ENCODE measurements at places on chromosomes 1 and 21.

DNA sequence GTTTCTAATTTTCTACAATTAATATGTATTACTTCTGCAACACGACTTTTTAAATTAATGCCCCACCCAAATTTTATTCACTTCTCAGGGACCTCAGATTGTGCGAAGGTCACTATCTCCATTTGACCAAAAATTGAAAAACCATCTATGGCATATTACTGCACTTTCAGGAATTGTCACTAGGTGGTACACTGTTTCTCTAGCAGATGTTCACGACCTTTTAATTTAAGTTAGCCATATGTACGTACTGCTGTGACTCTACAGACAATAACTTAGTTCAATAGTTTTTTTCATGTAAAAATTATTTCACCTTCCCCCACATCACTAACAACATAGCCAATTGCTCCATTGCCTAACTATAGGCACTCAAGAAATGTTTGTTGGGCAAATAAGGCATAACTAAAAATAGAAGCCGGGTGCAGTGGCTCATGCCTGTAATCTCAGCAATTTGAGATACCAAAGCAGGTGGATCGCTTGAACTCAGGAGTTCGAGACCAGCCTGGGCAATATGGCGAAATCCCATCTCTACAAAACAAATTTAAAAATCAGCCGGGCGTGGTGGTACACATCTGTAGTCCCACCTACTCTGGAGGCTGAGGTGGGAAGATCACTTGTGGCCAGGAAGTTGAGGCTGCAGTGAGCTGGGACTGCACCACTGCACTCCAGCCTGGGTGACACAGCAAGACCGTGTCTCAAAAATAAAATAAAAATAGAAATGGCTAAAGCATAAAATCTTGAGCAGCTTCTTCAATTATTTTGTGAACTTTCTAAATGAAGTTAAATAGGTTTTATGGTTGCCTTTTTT is 75.7 kb upstream of the PKN2 start:
- peak; percentile 20 for DNase-seq

DNA sequence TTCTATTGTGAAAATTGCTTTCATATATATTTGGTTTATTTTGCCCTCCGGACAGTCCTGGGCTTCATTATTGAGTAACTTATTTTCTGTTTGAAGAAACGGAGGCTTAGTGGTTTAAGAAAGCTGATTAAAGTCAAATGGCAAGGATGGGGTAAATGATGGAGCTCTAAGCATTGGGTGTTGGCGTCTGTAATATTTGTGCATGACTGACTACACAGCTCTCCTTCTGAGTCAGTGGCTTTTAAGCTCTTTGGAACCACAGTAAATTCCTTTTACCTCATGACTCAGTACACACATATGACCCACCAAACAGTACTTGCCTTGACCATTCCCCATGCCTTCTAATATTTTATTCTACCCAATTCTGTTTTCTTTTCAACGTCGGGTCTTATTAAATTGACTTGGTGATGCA is 21.0 kb downstream of the B3GALT5 start:
- DNase-seq, result no peak

GRCh38 chr1:232327899-232328298 is 302.0 kb downstream of the SIPA1L2 start:
- no peak for DNase-seq

GRCh38 chr1:52588535-52588934 is 13.6 kb upstream of the GPX7 start:
- no peak for DNase-seq

DNA sequence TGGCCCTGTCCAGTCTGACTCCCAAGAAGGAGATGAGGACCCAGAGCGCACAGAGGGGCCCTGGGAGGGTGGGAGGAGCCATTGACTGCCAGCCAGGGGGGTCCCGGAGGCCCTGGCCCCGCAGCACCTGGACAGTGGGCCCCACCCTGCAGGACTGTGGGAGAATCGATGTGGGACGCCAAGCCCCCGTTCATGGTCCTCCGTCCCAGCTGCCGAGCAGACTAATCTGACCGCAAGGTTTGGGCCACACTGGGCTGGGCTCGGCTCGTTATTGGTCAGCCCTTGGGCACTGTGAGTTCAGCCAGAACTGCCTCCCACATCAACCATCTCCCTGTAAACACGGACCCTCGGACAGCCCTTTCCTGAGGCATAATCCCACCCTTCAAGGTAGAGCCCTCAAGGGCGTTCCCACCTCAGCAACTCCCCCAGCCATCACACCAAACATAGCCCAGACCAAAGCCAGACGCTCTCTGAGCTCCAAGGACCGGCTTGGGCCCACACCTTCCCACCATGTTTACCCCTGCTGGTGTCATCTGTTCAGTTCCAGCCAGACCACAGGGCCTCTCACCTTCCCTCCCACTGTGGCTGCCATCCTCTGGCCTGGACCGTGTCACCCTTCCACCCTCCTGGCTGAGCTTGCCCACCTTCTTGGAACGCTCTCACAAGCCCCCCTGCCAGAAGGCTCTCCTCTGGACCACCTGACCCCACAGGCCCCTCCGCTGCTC is 16.2 kb upstream of the POFUT2 start:
- DNase-seq, result no peak

DNA sequence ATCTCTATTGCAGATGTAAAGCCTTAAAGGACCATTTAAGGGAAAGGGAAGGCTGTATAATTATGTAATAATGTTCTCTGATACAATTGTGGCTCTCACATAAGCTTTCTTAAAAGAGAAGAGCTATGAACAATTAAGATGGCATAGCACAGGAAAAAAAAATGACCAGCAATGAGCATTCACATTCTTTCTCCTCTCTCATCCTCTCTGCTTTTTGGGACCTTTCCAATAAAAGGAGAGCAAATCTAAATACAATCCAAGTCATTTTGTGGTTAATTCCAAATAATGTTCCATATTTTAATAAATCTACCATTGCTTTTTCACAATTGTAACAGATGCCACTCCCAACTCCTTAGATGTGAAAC is 23.5 kb downstream of the SMYD3 start:
- no peak for DNase-seq

DNA sequence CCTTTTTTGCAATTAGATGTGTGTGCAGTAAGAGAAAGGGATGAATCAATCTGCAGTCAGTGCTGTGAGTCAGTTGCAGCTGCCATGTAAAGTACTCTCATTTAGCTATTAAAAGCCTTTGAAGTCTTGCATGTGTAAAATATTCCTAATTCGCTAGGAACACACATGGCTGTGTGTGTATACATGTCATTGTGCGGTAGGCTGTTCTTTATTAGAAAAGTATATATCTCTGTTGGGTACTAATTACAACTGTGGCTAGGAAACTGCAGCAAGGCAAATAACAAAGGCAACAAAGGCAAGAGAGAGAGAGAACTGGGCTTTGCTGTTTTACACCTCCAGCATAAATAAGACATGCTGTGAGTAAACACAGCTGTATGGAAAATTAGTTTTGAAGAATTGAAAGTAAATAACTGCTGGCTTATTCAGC is 41.7 kb downstream of the EPB41 start:
- no peak for DNase-seq
